ENCODE measurements at places on chromosomes 7 and 10. TPM values are rescaled to one million over a fixed set of nuclear protein-coding genes. Genes with fewer than 3 reads are reported as not detected.
A peak's percentile ranks its signal among the peaks of the same experiment; 100 is the strongest.

GRCh38 chr10:132359305-132360040, 27.5 kb downstream of the LRRC27 start:
- DNase-seq, result no peak

DNA sequence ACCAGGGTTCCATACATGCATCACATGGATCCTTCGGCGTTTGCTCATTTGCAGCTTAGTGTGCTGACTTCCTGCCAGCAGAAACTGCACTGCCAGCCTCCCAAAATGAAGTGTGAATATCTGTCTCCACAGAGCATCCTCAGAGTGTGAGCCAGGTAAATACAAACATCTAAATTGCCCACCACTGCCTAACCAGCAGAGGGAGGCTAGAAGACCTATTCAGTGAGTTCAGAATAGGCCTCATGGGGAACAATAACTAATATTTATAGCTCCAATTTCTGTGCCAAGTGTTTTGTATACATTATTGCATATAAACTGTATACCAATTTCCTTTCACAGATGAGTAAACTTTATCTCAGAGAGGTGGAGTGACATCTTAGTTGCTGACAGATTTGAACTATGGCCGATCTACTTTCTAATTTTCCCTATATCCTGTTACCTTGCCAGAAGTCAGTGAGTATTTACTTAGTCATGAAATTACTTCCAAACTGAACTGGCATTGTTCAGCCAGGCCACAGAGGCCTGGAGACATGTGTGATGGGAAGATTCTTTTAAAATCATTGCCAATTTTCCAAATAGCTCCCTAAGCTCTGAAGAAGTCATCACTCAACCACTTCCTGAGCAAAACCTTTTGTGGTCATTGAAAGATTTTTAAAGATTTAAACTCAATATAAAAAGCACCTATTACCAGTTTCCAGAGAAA, 926.5 kb upstream of the GHITM start:
- no peak for DNase-seq

MMP21 gene
- total RNA-seq, result not detected

GRCh38 chr10:23643111-23643780, 204.4 kb downstream of the OTUD1 start:
- no peak for DNase-seq

PNLIPRP3 gene
- 2.2 TPM for total RNA-seq

ADRA2A gene
- total RNA-seq, result 14.2 TPM

- no peak for DNase-seq
Observed at GRCh38 chr10:24128066-24128730, 80.7 kb upstream of the KIAA1217 start.

- DNase-seq, result no peak
Observed at GRCh38 chr10:119006451-119007210, 22.9 kb upstream of the NANOS1 start.

DNA sequence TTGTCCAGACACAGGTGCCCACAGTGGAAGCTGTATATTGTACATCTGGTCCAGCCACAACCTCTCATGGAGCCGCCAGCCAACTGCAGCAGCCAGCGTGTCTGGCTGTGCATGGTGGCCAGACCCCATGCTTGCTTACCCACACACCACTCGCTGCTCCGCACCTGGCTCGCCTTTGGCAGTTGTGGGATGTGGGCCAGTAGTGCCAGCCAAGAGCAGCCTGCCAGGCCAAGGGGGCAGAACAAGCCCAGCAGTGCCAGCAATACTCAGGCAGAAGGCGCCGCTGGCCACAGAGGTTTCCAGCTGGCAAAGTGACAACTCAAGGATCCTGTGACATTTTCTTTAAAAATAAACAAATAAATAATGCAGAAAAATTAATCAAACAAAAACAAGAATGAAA, 11.7 kb upstream of the TMEM243 start:
- no peak for DNase-seq

DNA sequence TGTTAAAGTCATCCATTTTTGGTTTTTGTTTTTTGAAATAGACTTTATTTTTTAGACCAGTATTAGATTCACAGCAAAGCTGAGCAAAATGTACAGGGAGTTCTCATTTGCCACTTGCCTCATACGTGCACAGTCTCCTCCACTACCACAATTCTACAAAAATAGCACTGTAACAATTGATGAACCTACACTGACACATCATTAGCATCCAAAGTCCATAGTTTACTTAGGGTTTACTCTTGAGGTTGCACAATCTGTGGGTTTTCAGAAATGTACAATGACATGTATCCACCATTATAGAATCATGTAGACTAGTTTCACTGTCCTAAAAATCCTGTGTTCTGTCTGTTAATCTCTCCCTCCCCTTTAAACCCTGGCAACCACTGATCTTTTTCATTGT, 125.8 kb upstream of the PDSS1 start:
- DNase-seq, result no peak

SYT15B gene
- total RNA-seq, result 17.9 TPM

DNA sequence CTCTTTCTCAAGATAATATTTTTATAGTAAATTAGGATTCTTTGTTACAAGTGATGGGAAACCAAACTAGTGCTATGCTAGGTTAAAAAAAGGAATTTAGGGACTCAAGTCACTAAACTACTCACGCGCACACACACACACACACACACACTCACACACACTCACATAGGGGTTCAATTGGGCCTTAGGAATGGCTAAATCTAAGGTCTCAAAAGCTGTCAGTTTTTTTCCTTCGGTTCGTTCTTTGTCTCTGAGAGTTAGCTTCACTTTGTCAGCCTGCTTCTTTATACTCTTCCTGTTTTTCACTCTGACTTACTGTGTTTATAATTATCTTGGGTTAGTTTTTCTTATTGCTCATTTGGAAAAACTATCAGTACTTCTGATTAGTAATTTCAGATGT, 138.9 kb downstream of the ADK start:
- no peak for DNase-seq

CALML5 gene
- total RNA-seq, result 102 TPM

GRCh38 chr10:100895346-100895745, 17.4 kb upstream of the SLF2 start:
- DNase-seq, result no peak

UPK3BL1 gene
- 83.7 TPM for total RNA-seq

- DNase-seq, result no peak
Observed at GRCh38 chr10:44929356-44930255, 18.5 kb downstream of the TMEM72 start.

OPN1SW gene
- not detected for total RNA-seq

MYL10 gene
- total RNA-seq, result not detected

RET gene
- 7.9 TPM for total RNA-seq

GRCh38 chr10:84185526-84186175, 8.7 kb upstream of the CDHR1 start:
- no peak for DNase-seq

GRCh38 chr7:19369182-19369581, 224.0 kb upstream of the FERD3L start:
- no peak for DNase-seq

DNA sequence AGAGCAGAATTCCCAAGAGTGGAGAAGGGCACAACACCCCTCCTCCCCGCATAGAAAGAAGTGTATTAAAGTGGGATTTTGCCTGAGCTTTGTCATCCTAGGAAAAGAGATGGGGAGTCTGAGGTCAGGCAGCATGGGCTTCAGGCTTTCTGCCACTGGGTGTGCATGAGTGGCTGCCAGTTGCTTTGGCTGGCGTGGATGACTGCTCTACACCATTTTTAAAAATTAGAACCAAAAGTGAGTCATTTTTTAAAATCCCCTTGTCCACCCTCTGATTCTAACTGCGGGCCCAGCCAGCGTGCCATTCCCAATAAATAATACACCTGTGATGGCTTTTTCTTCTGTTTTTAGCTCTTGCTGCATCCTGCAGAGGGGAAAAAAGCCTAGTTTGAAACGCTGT, 13.4 kb downstream of the SLC29A3 start:
- DNase-seq, result no peak

- DNase-seq, result no peak
Observed at GRCh38 chr7:69359003-69359700, 239.1 kb upstream of the AUTS2 start.

- DNase-seq, result no peak
Observed at GRCh38 chr10:21083861-21084260, 186.8 kb upstream of the NEBL start.

DNA sequence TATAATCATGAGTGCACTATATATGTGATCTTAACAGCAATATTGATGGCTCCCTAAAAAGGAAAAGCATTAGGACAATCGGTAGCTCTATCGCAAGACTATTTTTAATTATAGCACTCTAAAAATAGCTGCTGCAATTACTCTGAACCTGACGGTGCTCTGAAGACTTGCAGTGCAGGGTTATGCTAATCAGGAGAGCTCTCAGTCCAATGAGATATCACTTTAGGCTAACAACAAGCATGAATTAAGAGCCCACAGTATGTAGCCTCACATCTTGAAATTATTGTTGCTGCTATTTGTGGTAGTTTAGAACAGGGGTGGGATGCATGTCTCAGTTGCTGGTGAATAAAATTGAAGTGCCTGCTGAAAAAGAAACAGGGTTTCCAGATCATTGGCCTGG, 515.8 kb upstream of the AKR1E2 start:
- no peak for DNase-seq

- no peak for DNase-seq
Observed at GRCh38 chr10:60359066-60359465, 30.6 kb downstream of the ANK3 start.

TMEM236 gene
- not detected for total RNA-seq

DNA sequence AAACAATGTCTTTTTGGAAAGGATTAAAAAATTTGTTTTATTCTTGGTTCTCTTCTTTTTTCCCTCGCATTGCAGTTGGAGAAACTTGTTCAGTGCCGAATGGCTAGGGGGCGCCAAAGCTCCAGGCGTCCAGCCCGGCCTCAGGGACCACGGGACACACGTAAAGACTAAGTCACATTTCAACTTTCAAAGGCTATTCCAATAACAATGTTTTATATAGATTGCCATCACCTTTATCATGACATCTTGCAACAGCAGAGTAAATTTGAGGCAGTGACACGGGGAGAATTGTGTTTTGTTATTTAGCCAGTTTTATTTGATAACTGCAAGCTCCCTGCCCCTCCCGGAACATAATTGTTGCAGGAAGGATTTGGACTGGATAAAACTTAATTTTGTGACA, 2.2 kb upstream of the IGFBP3 start:
- DNase-seq, result no peak

GRCh38 chr10:59891936-59892335, 14.4 kb downstream of the CCDC6 start:
- no peak for DNase-seq

DNA sequence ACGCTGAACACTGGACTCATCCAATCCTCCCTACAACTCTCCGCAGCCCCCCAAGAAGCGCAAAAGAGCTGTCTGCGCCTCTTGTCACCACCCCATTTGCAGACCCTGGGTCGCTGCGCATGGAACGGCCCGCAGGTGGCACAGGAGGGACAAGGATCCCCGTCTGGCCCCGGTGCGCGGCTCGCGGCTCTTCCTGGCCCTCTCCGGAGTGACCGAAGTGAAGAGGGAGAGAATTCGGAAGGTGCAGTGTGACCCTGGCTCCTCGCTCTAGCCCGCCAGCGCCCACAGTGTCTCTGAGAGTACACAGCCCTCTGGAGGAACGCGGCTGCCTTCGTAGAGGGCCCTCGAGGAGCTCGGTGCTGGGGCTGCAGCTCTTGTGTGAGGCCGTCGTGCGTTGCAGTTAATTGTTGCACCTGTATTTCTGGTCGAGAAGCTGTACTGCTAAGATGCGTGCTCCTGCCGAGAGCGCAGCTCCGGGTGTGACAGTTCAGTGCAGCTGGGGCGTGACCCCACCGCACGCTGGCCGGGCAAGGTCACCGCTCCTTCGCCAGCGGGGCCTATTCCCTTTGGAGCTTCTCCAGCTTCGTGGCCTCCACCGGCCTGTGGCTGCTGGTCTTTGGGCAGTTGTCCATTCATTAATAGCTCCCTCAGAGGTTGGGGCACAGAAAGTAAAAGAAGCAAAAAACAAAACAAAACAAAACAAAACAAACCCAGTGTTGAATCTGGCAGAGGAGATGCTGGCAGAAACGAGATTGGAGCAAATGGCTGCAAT, 119.0 kb downstream of the SEC23IP start:
- peak; percentile 52 for DNase-seq

GRCh38 chr7:157928171-157928794, 591.5 kb downstream of the DNAJB6 start:
- no peak for DNase-seq

CPA1 gene
- not detected for total RNA-seq

DNA sequence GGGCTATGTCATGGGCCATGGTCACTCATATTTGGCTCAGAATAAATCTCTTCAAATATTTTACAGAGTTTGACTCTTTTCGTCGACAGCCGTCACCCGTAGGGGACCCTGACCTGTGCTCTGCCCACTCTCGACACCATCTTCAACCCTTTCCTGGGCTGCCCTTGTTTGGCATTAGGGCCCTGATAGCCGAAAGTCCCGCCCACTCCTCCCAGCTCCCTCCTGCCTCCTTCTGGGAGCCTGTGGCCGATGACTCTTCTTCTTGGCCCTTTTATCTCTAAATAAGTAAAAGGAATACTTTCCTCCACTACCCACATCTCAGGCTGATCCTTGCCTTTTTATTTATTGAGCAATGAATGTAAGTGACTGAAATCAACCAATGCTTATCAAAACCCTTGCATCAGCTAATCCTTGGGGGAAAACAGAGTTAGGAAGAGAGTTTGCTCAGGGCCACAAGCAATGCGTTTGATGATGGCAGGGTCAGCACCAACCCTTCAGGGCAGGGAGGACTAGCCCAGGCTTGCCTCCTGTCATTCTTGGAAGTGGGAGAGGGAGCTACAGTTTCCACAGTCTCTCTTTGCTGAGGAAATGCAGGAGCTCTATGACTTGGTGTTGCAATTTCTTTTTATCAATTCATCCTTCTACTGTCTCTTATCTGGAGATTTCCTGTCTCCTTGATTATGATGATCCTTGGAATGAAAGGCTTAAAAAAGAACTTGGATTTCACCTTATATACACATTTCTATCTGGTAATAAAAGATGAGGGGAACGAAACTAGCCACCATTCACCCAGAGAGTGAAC, 218.2 kb upstream of the PODXL start:
- no peak for DNase-seq

- no peak for DNase-seq
Observed at GRCh38 chr7:123624527-123625183, 23.0 kb downstream of the ASB15 start.

ANKRD30A gene
- total RNA-seq, result not detected

GRCh38 chr10:84097787-84098353, 41.4 kb upstream of the GHITM start:
- DNase-seq, result no peak

- no peak for DNase-seq
Observed at GRCh38 chr7:112537822-112538387, 57.1 kb downstream of the LSMEM1 start.

DNA sequence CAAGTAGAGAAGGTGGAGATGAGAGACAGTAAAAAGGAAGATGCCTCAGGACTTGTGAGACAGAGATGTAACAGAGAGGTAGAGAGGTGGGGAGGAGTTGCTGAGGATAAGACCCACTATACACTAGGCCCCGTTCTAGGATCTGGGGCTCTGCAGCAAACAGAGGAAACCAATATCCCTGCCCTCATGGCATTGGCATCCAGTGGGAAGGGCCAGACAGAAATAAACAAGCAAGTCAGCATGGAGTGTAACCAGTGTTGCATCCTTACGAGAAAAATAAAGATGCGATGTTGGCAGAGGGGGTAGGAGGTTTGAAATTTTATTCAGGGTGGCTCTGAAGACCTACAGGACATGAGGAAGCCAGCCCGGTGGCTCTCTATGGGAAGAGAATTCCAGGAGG, 22.0 kb upstream of the EEPD1 start:
- DNase-seq, result no peak

GRCh38 chr7:155256761-155257481, 40.8 kb upstream of the INSIG1 start:
- no peak for DNase-seq
